Mucosa of descending colon (tissue), 3 donors: ENCODE measurements at places on chromosomes 1 and 21. TPM values are rescaled to one million over a fixed set of nuclear protein-coding genes. Genes with fewer than 3 reads are reported as not detected.

DNA sequence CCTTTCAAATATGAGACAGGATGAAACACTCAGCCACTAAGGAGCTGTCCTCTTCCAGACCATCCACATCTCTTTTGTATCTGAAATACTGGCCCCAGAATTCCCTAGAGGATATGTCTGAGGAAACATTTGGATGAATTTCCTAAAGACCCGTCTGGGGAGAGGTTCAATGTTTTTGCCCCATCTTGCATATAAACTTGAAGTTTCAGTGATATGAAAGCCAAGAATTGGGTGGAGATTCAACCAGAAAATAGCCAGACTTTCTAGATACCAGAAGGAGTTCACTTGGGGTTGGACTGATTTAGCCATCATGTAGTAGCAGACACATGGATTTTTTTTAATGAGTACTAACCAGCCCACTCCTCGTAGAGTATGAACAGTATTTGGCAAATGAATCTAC lies 182.0 kb downstream of the PLPP3 start:
- no peak for DNase-seq

GRCh38 chr1:186291271-186291670 lies 83.8 kb downstream of the TPR start:
- no peak for DNase-seq

GRCh38 chr1:56790036-56790435 lies 29.2 kb downstream of the FYB2 start:
- DNase-seq, result peak; percentile 18

DNA sequence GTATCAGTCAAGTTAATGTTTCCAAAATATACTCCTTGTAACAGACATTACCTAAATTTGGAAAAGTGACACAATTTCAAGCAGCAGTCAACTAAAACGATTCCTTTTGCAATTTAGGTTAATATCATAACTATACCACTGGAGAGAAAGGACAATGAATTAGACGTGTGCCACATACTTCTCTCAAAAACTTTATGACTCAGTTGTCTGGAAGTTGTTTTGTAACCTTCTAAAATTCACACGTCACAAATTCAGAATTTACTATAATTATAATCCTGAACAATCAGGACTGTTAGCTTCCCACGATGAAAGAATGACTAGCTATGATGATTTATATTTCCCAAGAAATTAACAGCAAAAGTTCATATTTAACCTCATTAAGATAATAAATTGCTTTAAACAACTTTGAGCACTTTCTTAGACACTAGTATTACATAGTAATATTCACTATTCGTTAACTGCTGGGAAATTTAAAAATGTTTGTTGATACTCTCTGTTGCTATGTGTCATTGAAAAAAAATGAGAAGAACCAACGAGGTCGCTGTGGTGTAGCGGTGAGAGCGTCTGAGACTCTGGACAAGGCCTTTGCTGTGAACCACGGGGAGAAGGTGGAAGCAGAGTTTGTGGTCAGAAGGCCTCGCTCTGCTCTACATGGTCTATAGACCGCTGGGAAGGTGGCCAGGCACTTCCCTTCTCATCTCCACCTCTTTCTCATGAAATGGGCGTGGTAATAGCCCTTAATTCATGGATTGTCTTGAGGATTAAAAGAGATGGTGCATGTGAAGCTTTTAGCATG lies 27.9 kb upstream of the BATF3 start:
- no peak for DNase-seq

- DNase-seq, result no peak
These were observed 420.9 kb downstream of the PRDM2 start for GRCh38 chr1:14120895-14121294.

DNA sequence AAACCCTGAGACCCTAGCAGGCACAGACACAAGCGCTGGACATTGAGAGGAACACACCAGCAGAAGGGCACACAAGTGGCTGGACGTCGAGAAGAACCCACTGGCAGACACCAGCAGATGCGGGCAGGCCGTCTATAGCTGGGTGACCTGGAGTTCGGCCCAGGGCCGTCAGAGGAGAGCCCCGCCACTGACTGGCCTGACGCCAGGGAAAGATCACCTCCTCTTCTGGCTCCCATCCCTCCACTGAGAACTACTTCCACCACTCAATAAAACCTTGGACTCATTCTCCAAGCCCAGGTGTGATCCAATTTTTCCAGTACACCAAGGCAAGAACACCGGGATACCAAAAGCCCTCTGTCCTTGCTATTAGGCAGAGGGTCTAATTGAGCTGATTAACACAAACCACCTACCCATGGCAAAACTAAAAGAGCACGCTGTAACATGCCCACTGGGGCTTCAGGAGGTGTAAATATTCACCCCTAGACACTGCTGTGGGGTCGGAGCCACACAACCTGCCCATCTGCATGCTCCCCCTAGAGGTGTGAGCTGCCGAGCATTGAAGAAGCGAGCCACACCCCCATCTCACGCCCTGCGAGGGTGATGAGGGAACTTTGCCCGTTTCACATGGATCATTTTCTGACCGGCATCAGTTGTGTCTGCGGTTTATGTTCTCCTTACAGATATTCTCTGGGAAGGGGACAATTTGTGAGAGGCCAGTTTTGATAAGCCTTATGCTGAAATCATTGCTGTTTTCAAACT lies 104.8 kb downstream of the HLX start:
- DNase-seq, result no peak

GRCh38 chr1:233331676-233332519 lies 4.4 kb downstream of the MAP3K21 start:
- no peak for DNase-seq

DNA sequence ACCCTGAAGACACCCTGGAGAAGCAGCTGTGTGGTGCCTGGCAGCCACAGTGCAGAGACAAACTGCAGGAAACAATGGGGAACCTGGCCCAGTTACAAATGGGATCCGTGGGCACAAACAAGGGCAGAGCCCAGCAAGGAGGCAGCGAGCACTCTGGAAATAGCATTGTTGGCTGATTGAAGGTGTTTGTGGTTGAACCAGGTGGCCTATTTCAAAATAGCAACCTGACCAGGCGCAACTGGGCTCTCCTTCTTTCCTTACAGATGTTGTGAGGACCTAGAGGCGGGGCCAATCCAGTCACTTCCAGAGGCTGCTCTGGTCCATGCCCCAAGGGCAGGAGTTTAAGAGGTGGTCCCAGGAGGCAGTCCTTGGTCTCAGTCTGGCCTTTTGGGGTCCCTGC lies 21.7 kb upstream of the ZBTB21 start:
- no peak for DNase-seq

- no peak for DNase-seq
These were observed 67.5 kb downstream of the CLIC6 start for GRCh38 chr21:34736116-34736874.

GRCh38 chr1:44842486-44842861 lies 579 bp downstream of the PTCH2 start:
- no peak for DNase-seq

DNA sequence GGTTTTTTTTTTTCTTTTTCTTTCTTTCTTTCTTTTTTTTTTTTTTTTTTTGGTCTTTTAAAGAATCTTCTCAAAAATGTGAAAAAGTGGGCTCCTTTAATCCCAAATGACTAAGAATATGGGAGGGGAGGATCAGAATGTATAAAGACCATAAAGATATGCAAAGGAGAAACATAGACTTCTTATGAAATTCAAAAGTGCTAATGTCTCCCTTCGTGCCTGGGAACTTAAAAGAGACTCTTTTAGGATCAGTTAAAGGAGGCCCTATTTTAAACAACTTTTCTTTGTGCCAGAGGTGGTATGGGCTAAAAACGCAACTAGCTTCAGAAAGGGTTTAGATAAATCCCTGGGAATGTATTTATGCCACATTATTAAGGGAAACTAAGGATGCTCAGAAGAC lies 54.2 kb upstream of the KAZN start:
- DNase-seq, result no peak

DNA sequence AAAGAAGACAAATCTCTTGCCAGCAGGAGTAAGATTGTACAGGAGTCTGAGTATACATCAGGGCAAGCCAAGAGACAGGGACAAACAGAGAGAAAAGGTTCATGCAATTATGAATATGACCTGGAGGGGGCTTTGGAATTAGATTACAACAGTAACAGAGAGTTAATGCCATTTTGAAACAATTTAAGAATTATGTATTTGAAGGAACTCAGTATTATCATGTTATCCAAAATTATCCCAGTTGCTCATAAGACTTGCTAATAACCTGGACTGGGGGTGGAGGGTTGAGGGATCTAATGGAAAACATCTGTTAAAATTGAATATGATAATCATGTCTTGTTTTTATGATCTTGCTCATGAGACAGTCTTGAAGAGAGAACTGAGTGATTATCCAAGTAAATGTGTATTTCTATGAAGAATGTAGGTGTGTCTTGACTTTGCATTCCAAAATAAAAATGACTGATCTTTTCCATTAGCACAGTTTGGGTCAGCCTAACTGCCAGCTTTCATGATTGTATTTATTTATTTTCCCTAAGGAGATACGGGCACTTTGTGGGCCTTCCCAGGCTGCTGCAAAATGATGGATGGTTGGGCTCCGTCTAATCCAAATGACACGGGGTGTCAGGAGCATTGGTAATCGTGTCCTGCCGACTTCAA lies 117.7 kb downstream of the ERG start:
- no peak for DNase-seq

DNA sequence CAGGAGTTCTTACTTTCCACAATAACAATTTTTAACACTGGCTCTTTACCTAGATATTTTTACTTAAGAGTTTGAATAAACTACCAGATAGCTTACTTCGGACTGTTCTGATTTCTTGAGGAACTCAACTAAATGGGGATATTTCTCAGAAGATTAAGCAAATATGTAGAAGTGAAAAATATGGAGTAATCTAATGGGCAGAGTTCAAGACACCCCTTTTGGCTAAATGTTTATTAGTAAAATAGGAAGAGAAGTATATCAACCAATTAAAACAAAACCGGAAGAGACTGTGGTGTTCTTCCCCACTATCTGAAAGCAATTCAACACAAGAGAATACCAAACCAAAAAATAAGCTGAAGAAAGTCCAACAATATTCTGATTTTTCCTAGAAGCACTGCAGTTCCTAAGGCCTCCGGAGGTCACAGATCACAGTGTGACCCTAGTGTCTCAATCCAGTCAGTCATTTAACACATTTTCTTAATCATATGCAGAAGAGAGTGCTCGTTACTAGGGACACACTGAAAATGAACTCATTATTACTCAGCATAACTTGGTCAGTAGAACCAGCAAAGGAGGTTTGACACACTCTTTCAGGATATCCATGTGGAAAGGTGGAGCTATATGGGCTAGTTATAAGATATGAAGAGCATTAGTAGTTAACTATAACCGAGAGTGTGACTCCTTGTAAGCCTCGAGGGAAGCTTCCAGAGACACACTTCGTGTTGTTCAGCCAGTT lies 5.2 kb downstream of the SIPA1L2 start:
- no peak for DNase-seq

DNA sequence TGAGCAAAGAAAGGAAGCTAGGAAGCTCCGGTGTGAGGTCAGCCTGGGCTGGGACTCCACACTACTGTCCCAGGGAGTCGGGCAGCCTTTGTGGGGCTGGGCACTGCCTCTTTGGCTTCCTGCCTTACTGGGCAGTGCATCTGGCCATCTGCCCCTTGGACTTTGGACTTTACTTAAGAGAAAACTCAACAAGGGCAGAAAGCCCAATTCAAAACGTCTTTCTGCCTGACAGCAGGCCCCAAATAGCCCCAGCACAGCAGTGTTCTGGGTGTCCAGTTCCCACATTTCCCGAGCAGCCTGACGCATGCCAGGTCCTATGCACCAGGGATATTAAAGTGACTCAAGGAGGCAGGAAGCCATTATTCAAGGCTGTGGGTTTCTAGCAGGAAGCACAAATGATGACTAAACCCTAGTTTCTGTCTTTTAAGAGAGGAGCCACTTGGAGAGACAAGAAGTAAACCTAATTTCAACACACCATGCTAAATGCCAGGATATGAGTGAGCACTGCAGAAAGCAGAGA lies 37.9 kb upstream of the EDEM3 start:
- peak; percentile 88 for DNase-seq

GRCh38 chr1:177838907-177839485 lies 130.9 kb downstream of the SEC16B start:
- no peak for DNase-seq

GRCh38 chr1:13873032-13873431 lies 173.0 kb downstream of the PRDM2 start:
- DNase-seq, result no peak

GRCh38 chr1:118445156-118445555 lies 260.1 kb upstream of the SPAG17 start:
- DNase-seq, result no peak

GRCh38 chr1:63547621-63548294 lies 24.4 kb downstream of the EFCAB7 start:
- no peak for DNase-seq

GRCh38 chr1:205500240-205501233 lies 3.9 kb upstream of the CDK18 start:
- no peak for DNase-seq

Gene CR1L
- total RNA-seq, result not detected

Gene WNT3A
- total RNA-seq, result not detected

Gene CFH
- 37.0 TPM for total RNA-seq

Gene TMEM81
- total RNA-seq, result 3.8 TPM

Gene FAM76A
- 10.6 TPM for total RNA-seq

Gene INAVA
- total RNA-seq, result 171 TPM

Gene S100A7A
- total RNA-seq, result not detected

Gene RCSD1
- 8.4 TPM for total RNA-seq

Gene TMPRSS2
- 624 TPM for total RNA-seq

Gene OR2L2
- total RNA-seq, result 0.09 TPM

Gene SH2D2A
- 3.1 TPM for total RNA-seq

Gene TAGLN2
- total RNA-seq, result 296 TPM
